EL (cell line): ENCODE measurements at places on chromosomes 12 and 14.

DNA sequence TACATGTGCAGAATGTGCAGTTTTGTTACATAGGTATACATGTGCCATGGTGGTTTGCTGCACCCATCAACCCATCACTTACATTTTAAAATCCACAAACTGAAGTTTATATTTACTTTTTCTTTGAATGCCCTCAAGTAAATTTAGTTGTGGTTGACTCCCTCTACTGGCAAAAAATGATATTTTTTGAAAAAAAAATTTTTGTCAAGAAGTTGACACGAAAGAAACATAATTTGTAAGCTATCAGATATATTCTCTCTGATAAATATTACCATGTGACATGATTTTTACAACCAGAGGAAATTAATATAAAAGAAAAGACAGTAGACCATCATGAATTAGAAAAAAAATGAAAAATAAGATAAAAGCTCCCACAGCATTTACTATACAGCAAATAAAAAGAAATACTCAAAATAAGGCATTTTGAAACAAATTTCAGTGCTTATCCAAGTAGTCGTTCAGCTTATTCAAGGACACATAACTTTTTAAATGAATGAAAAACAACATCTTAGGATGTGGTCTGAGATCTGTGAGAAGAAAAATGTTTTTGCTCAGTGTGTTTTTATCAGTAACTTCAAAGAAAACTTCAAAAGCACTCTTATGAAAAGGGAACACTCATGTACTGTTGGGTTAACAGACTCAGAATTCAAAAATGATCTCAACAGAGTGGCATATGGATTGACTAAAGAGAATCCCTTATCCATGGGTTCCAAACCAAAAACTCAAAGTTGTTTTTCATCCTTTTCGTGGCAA is 30.0 kb upstream of the GRIP1 start:
- DNase-seq = peak; percentile 4

GRCh38 chr12:127270193-127270592 is 996.8 kb upstream of the TMEM132C start:
- peak; percentile 88 for DNase-seq

- DNase-seq = no peak
Measured at GRCh38 chr14:68514608-68515194, 278.2 kb downstream of the ZFP36L1 start.

DNA sequence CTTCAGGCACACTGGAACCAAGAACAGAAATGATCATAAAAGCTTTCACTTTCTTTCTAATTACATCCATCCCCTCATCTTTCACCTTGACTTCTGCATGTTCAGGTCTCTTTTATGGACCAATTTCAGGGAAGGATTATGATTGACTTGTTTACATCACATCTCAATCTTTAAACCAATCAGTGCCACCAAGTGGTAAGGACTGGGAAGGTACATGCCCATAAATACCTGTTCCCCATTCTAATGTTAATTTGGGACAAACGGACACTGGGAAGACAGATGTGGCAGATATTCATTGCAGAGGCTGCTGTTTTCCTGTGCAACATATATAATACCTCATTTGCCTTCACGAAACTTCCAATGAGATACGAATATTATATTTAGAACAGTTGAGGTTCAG is 978.1 kb downstream of the GALC start:
- DNase-seq = no peak

DNA sequence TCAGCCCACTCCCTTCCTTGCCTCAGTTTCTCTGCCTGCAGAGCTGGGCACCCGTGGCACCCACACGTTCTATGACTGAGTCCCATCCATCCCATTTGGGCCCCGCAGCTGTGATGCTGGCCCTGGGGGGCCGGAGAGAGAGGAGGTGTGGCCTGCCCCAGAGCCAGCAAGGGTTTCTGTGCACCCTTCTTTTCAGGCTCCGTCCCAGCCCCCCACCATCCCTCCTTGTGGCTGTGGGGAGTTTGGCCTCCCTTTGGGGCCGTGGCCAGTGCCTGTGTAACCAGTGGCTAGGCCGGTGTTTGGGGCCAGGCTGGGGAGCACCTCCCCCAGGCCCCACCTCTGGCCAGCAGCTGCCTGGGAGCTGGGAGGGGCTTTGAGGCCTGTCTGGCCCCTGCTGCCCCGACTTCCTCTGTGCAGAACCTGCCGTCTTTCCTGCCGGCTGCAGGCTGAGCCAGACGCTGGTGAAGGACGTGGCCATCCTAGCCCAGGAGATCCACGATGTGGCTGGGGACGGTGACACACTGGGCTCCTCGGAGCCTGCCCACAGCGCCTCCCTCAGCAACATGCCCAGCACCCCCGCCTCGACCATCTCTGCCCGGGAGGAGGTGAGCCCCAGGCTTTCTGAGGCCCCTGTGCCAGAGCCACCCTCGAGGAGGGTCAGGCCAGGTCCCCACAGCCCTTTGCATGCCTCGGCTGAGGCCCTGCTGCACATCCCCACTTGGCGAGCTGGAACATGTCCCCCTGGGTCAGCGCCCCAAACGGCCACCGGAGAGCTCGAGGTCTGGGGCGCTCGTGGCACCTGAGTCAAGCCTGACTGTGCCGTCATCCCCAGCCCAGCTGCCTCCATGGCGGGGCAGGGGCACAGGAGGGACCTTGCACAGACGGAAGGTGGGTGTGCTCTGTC is 27.7 kb downstream of the CEP170B start:
- DNase-seq = no peak

DNA sequence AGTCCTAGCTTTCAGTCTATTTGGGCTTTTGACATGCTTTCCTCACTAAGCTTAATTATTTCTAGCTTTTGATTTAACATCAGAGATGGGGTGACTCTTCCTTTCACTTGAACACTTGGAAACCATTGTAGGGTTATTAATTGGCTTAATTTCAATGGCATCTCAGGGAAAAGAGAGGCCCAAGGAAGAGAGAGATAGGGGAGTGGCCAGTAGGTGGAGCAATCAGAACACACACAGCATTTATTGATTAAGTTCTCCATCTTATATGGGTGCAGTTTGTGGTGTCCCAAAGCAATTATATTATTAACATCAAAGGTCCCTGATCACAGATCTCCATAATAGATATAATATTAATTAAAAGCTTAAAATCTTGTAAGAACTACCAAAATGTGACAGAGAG is 1466.1 kb upstream of the SEL1L start:
- peak; percentile 4 for DNase-seq

DNA sequence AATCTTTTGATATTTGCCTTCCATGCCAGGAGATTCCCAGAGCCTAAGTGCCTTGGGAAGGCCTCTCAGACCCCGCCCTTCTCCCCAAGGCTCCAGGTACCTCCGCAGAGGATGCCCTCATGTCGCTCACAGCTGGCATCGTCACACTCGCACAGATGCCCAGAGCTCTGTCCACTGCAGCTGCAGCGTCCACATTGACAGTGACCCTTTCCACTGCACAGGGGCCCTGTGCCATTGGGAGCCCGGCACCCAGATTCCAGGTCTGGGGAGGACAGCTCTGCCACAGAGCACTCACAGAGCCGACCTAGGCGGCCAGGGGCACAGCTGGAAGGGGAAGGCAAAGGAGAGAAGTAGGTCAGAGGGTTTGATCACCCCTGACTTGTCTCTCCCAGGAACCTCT is 12.3 kb upstream of the CSAD start:
- no peak for DNase-seq

- no peak for DNase-seq
Measured at GRCh38 chr12:5395443-5396271, 36.3 kb upstream of the NTF3 start.

DNA sequence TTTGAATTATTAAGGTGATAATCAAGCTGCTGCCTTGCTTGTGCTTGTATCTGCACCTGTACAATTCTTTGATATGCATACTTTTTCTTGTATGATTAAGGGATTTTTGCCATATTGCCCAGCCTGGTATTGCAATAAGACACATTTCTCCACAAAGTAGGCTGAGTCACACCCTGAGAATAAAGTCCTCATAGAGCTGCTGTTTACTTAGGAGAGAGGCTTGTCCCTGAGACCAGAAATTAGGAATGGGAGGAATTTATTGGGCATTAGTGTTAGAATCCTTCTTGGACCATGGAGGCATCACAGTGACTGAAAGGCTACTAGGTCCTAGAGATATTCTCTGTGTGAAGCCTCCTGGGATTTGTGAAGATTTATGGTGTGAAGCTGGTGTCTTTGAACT is 506.8 kb upstream of the FBXO33 start:
- DNase-seq = no peak

- no peak for DNase-seq
Measured at GRCh38 chr12:109752117-109753053, 38.8 kb downstream of the FAM222A start.
